ENCODE measurements at places on chromosomes 11 and 22.

GRCh38 chr11:111604392-111605009 lies 2.3 kb downstream of the SIK2 start:
- DNase-seq, result no peak

DNA sequence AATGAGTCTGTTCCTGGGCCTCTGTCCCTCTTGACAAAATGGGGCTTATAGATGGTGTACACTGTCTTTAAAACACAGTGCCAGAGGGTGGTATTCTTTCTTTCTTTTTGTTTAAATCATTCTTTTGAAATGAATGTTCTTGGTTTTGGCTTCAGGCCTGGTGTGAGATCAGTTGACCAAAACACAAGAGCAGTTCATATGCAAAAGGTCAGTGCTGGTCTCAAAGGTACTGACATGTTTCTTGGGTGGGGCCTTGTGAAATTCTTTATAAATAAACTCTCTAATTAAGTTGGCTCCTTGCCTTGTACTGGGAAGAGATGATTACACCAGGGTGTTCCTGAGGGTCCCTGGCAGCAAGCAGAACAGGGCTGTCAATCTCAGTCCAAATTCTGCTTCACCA lies 110.0 kb downstream of the FBXO7 start:
- no peak for DNase-seq

GRCh38 chr11:27201454-27202302 lies 161.1 kb downstream of the BBOX1 start:
- DNase-seq, result no peak

GRCh38 chr22:25078591-25078990 lies 121.1 kb upstream of the CRYBB3 start:
- no peak for DNase-seq

- DNase-seq, result no peak
These were observed 124.3 kb downstream of the C11orf58 start for GRCh38 chr11:16862726-16863125.

DNA sequence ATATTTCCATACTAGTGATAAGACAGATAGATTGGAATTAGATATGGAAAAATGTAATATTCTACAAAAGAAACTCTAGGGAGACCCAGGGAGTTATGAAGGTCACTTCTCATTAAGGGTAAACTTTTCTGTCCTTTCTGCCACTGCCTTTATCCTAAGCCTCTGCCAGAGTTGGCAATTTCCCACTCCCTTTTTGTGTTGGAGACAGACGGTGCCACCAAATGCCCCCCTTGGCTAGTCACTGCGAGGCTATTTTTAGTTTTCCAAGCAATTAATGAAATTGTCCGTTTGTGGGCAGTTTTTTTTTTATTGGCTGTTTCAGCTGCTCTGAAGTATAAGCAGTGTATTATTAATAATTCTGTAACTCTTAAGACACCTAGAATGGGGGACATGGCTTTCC lies 67.6 kb upstream of the TENM4 start:
- DNase-seq, result no peak

- no peak for DNase-seq
These were observed 73.2 kb upstream of the FGF3 start for GRCh38 chr11:69892237-69892985.

DNA sequence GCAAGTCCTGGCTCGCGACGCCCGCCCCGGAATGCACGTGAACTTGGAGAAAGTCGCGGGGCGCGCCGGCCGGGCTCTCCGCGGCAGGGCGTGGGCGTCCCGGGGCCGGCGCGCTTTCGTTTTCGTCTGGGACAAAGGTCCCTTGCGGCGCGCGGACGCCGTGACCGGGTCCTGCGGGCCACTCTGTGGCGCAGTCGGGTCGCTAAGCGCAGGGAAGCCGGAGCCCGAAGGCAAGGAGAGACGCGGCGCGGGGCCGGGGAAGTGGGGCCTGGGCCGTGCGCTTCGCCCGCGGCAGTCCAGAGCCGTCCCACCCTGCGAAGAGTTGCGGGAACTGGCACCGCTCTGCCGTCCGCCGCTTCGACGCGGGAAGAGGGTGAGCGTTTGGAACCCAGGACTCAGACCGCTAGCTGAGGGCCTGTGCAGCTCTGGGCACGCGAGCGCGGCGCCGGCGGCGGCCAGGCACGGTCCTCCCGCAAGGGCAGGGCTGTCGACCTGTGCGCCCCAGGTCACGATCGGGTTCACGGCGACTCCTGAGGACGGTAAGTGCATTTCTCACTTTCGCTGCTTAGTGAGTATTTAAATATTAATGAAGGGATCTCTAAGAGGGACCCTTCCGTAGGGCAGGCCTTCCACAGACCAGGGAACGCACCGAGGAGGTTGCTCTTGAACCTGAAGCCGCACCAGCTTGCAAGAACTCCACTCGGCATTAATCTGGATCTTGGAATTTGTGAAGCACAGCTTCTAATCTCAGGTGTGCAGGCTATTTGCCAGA lies 78.0 kb upstream of the PPARA start:
- no peak for DNase-seq

- DNase-seq, result no peak
These were observed 57.0 kb downstream of the PRMT3 start for GRCh38 chr11:20444535-20444934.

DNA sequence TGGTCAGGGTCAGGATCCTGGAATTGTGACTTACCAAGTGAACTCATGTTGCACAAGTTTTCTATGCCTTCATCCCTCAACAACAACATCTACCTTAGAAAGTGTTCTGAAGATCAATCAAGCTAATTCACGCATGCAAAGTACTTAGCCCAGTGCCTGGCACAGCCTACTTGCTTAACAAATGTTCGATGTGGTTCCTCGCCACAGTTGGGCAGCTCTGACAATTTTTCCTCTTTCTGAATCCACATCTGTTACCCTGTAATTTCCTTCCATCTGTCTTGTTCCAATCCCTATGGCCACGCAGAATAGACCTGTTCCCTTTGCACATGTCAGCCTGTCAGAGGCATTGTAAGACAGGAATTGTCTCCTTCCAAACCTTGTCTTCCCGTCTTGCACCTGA lies 1415.2 kb downstream of the TBC1D22A start:
- no peak for DNase-seq

- DNase-seq, result no peak
These were observed 8.1 kb downstream of the APOL6 start for GRCh38 chr22:35656284-35656752.

GRCh38 chr11:76786441-76787014 lies 3.4 kb downstream of the TSKU start:
- no peak for DNase-seq

DNA sequence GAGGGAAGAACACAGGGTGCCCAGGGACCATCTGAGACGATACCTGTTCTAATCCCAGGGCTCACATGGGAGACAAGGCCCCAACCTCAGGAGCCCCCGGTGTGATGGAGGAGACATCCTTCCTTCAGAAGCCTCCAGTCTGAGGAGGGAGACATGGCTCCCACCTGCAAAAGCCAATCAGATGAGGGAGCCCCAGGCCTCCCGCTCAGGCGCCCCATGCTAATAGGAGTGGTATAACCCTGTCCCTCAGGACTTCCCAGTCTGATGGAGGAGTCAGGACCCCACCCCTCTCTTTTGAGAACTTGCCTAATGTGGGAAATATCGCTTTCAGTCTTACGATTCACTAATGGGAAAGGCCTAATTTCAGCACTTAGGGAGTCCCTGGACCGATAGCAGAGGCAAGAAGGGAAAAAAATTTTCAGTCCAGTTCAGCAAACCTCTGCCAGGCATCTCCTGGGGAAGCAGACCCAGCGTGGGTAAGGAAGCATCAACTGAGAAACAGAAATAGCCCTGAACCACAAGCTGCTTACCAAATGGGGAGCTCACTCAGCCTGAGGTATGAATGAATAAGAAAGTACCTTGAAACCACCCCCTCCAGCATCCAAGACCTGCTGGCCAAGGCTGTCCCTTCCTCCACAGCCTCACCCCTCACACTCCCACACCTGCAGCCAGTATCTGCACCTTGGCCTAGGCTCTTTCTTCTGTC lies 5.9 kb downstream of the ARRB1 start:
- no peak for DNase-seq

GRCh38 chr11:117316197-117316961 lies at the start of gene BACE1:
Gene BACE1, minus strand, starts transcription at chr11:117316256. Its CDS starts 461 bp downstream, at chr11:117315795.
- DNase-seq, result no peak

DNA sequence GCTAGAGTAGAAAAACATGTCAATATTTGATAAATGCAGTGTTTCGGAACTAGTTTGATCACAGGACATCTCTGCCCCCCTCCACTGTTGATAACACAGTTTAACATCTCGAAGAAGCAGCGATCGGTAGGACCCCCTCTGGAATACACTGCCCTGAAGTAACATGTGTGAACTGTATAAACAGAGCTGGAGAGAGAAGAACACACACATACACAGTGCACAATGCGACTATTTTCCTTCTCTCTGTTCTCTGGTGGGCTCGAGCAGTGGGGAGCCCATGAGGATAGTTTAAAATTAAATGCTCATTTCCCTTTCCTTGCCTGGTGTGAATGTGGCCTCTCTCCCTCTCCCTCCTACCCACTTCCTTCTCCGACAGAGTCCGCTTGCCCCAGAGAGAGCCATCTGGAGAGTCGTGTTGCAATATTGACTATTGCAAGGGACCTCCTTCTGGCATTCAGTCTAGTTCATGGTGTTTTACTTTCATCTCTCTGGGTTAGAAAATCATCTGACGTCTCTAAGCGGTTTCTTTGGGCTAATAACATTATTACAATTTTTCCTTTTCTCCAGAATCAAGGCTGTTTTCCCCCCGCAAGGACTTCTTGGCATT lies 51.6 kb upstream of the BARX2 start:
- no peak for DNase-seq

- DNase-seq, result no peak
These were observed 6.0 kb downstream of the KBTBD4 start for GRCh38 chr11:47572715-47573255.

DNA sequence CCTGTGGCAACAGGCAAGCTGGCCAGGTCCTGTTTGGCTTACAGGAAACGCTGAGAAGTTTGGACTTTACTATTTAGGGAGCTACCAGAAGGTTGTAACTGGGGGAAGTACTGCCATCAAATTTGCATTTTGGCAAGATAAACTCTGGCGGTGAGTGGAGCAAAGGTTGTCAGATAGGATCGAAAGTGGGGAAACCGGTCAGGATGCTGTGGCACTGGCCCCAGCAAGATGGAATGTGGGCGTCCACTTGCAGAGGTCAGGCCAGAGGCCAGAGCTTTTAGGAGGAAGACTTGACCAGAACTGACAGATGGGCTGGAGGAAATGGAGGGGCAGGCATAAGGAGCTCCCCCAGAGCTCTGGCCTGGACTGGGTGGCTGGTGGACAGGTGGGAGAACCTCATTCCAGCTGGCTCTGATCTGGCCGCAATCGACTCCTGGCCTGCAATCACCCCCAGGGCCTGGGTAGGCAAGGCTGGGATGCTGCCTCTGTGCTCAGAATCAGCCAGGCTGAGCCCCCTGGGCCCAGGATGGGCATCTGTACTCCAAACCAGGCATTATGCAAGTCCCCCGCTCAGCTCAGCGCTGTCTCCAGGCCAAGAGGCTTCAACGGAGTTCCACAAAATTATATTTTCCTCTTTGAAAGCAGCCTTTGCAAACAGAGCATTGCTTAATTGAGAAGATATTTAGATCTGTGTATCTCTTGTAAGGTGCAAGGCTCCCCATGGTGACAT lies 178.3 kb upstream of the NECTIN1 start:
- DNase-seq, result no peak

DNA sequence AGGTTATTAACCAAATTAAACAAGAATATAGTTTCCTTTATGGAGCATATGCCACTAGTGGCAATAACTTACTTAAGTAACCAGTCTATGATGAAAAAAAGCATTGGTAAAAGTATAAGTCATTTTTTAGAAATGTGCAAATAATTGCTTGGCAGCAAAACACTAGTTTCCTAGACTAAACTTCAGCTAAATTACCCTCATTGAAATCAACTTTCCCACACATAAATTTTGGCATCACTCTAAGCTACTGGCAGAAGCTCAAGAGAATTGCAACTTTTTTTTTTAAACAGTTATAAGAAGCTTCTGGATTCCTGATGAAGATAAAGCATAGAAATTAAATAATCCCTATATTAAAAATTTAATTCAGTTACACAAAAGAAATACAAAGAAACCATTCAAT lies 12.5 kb downstream of the CCDC34 start:
- DNase-seq, result no peak

DNA sequence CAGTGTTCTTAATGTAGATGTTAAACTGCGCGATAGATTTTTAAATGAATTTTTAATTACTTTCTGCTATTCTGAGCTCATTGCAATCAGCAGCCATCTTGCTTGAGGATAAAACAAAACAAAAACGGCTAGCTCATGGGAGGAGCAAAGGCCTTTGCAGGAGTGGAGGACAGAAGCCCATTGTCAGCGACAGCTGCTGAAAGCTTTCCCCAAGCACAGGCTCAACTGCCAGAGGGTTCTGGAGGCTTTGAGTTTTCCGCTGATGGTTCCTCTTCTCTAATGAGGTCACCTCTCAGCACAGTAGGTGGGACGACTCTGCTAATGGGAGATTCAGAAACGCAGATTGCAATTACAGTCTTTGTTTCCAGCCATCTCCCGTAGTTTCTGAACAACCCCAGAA lies 167.1 kb upstream of the TTC12 start:
- no peak for DNase-seq

- DNase-seq, result no peak
These were observed 242.2 kb upstream of the DDI1 start for GRCh38 chr11:103794262-103794661.

DNA sequence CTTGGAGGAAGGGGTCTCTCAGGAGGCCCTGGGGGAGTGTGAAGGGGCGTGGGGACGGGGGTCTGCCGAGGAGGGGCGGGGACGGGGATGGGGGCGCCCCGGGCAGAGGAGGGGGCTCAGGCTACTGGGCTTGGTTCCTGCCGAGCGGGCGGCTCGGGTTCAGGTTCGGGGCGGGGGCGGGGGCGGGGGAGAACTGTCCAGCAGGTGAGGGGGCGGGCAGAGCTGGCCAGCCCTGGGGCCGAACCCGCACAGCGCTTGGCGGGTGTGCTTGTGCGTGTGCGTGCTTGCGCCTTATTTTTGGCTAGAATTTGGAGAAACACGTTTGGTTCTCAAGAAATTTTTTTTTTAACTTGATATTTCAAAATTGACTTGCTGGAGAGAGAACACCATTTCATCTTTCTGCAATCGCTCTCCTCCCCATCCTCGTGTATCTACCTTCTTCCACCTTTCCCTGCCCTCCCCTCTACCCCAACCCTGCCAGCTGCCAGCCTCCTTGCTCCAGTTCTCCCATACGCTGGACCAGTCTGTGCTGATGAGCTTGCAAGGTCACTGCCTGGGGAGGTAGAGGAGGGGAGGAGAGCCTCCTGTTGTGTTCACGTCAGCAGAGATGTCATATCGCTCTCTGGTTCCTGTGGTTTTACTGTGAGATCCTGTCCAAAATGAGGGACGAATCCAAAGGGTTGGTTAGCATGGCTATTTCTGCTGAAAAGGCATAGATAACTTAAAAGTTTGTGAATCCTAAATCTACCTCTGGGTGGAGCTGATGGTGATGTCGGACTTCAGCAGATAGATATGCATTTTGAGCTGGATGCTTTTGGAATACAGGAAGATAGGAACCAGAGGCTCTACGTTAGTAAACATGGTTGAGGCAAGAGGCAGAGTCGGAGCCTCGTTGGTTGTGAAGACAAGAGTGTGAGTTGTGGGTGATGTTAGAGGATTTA lies 668 bp downstream of the MADD start:
- DNase-seq, result no peak

GRCh38 chr22:49046000-49046545 lies 781.6 kb downstream of the BRD1 start:
- no peak for DNase-seq

GRCh38 chr11:33530815-33531214 lies 169.8 kb downstream of the C11orf91 start:
- DNase-seq, result no peak

Data from GM12864 (cell line).